Stimulated activated CD8-positive, alpha-beta memory T cell treated with anti-CD3 and anti-CD28 coated beads, Interleukin-7, amount 100 ng/mL, for 1 hour (primary cell): ENCODE measurements at places on chromosomes 1 and 21.

DNA sequence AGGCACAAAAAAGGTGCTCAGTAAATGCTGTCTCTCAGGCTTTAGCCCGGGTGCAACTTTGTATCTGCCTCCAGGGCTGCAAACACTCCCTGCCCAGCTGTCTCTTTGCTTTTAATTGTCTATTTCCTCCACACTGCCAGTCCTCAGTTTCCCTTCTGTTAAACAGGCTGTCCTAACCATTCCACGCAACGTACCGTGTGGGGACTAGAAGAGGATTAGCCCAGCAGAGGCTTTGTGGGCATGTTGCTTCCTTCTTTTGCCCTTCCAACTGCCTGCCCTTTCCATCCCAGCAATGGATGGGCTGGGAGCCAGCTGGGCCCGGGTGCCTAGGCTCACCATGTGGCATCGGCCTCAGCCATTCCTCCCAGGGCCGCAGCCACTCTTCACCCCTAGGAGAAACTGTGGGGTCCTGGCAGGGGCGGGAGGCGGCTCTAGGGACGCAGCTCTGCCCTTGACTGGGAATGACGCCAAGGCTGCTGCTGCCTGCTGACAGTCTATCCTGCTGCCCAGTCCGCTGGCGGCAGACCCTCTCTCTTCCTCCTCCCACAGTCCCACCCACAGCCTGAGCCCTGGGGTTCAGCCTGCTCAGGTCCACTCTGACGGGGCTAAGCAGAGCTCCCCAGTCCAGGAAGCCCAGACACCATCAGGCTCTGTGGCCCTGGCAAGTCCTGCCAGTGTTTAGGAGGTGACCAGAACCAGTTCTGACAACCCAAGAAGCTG, 40.6 kb upstream of the LRP8 start:
- no peak for DNase-seq

GRCh38 chr1:67294836-67295617, 12.6 kb upstream of the IL12RB2 start:
- no peak for DNase-seq

DNA sequence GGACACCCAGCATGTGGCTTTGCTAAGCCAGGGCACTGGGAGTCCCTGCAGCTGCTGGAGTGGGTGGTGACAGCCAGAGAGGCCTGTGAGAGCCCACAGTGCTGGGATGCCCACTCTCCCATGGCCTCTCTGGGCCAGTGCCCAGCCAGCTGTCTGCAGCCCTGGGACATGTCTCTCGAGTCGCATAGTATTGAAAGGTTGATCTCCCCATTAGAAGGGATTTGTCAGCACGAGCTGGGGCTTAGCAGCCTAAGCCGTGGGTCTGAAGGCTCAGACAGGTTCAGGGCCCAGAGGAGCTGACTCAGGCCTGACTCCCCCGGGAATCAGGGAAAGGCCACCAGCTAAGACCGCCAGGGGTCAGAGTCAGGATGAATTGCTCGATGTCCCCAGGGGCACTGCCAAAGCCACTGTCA, 53.5 kb downstream of the FOXD2 start:
- DNase-seq, result no peak

- DNase-seq, result no peak
These were observed 16.3 kb downstream of the CAPZB start for GRCh38 chr1:19469004-19469403.

DNA sequence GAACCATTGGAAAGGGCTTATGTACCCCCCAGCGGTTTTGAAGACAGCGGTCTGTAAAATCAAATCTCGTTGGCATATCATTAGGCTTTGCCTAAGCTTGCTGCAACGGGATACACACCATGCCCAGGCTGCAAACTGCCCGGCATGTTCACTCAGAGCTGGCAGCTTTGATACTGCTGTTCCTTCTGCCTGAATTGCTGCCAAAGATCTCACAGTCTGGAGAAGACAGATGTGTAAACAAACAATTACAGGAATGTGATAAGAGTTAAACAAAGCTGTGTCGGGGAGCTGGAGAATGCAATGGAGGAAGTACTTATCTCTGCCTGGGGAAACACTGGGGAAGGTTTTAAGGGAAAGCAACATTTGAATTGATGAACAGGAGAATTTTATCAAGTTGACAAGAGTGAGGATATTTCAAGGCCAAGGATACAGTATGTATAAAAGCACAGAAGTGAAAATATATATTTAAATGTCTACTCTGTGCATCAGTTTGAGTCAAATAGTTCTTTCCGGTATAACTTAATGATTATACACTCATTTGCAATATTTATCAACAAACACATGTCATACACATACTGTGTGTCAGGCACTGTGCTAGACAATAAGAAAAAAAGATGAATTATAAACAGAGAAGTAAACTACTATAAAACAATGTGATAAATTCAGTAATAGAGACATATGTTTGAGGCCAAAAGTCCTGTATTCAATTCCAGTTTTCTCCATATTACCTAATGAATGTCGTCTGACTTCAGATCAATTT, 29.9 kb downstream of the CHML start:
- DNase-seq, result no peak

DNA sequence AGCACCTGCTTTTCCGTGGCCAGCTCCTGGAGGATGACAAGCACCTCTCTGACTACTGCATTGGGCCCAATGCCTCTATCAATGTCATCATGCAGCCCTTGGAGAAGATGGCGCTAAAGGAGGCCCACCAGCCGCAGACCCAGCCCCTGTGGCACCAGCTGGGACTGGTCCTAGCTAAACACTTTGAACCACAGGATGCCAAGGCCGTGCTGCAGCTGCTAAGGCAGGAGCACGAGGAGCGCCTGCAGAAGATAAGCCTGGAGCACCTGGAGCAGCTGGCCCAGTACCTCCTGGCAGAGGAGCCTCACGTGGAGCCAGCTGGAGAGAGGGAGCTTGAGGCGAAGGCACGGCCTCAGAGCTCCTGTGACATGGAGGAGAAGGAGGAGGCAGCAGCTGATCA, 413 bp downstream of the UBL4B start:
- DNase-seq, result no peak

- DNase-seq, result peak; percentile 68
These were observed 22.6 kb upstream of the RNF187 start for GRCh38 chr1:228464487-228464983.

GRCh38 chr1:178495158-178495557, 1.6 kb downstream of the CLEC20A start:
- DNase-seq, result no peak

GRCh38 chr1:201731142-201731541, 97.8 kb upstream of the IPO9 start:
- DNase-seq, result no peak

GRCh38 chr1:234928642-234929041, 200.0 kb downstream of the TOMM20 start:
- no peak for DNase-seq

GRCh38 chr21:34544032-34544496, 32.1 kb upstream of the KCNE1 start:
- DNase-seq, result no peak

GRCh38 chr1:13725714-13726175, 25.8 kb downstream of the PRDM2 start:
- DNase-seq, result peak; percentile 36

DNA sequence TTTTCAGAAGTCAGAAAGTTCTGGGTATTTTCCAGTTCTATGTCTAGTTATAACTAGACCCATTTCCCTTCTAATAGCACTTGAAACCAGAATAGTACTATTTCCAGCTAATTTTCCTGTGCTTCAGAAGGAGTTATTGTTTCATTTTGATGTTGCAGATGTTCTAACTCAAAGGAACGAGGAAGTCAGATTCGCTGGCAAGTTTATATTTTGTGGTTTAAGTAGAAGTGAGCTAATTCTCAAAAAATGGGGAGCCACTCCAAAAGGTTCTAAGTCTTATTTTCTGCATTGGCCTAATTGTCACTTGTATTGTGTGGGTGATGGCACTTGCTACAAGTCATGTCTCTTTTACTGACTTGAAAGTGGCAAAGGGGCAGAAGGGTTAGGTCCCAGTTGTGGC, 18.1 kb downstream of the CCDC185 start:
- DNase-seq, result no peak

GRCh38 chr1:240732390-240732789, 120.4 kb upstream of the GREM2 start:
- DNase-seq, result no peak

- DNase-seq, result no peak
These were observed 38.3 kb upstream of the NRDC start for GRCh38 chr1:51916587-51917405.

- no peak for DNase-seq
These were observed 328 bp downstream of the MYCL start for GRCh38 chr1:39901464-39901713.

- no peak for DNase-seq
These were observed 75.1 kb upstream of the DPH5 start for GRCh38 chr1:101100674-101101073.

DNA sequence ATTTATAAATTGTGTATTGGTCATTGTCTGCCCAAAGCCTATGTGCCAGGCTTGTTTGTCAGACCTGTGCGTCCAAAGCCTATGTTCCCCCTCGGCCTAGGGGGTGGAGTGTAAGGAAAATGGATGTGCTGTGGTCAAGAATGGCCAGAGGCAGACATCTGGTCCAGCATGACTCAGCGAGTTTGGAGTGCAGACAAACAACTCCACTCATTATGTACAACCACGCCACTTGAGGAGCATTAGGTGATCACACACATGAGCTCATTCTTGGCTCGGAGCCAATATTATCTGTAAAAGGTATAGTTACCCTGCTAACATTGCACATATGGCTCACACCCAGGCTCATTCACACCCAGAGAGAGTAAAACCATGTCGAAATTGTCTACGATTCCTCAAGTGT, 1047.6 kb upstream of the ADGRL4 start:
- no peak for DNase-seq

DNA sequence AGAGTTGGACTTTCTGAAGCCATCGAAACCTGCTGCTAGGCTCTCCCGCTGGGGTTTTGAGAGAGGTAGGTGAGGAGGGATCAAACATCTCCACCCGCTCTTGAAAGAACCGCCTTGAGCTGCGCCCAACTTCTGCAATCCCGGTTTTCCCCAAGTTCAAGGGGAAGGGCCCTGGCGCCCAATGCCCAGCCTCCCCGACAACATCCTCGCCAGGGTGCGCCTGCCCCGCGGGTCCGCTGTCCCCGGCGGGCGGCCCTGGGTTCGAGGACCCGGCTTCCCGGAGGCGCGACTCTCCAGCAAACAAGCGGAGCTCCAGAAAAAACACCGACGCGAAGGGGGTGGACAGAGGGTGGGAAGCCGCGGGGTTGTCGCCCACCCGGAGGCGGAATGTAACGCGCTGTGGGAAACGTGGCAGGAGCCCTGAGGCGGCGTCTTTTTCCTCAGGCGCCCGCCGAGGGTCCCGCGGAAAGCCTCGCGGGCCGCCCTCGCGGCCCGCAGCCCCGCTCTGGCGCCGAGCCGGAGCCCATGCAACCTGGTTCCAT, 607 bp downstream of the BTG3 start:
- DNase-seq, result no peak

- no peak for DNase-seq
These were observed 3.9 kb downstream of the SELENBP1 start for GRCh38 chr1:151368393-151369301.
